ENCODE measurements at places on chromosomes 5 and 9. TPM values are rescaled to one million over a fixed set of nuclear protein-coding genes. Genes with fewer than 3 reads are reported as not detected.

- H3K36me3 ChIP-seq: no peaks in the 10 kb centered on the region
- peak; percentile 56 for DNase-seq
- H3K4me3 ChIP-seq: peak overlapping the region; percentile 92
Measured at GRCh38 chr5:136132087-136132486, 558 bp upstream of the SMAD5 start.

DNA sequence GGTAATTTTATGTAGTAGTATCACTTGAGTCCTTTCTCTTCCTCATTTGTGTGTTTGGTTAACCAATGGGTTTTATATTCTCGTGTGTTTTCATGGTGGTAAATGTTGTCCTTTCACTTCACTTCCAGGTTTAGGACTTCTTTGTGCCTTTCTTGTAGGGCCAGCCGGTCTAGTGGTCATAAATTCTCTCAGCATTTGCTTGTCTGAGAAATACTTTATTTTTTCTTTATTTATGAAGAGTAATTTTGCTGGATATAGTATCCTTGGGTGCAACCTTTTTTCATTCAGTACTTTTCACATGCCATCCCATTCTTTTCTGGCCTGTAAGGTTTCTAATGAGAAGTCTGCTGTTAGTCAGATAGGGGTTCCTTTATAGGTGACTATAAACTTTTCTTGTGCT lies 107.1 kb downstream of the GNA14 start:
- no peak overlapping the region for H3K4me3 ChIP-seq
- H3K4me1 ChIP-seq: no peaks in the 10 kb centered on the region
- no peak for DNase-seq

GRCh38 chr5:180007582-180007981 lies 64.0 kb downstream of the RNF130 start:
- peak; percentile 89 for DNase-seq
- H3K27me3 ChIP-seq: no peaks in the 10 kb centered on the region
- H3K36me3 ChIP-seq: peaks cover 53% of the 10 kb centered on the region

GRCh38 chr9:75914883-75915452 lies 24.5 kb downstream of the PCSK5 start:
- DNase-seq: no peak
- no peaks in the 10 kb centered on the region for H3K4me1 ChIP-seq
- H3K27ac ChIP-seq: no peak overlapping the region
- H3K36me3 ChIP-seq: no peaks in the 10 kb centered on the region
- H3K4me3 ChIP-seq: no peak overlapping the region

DNA sequence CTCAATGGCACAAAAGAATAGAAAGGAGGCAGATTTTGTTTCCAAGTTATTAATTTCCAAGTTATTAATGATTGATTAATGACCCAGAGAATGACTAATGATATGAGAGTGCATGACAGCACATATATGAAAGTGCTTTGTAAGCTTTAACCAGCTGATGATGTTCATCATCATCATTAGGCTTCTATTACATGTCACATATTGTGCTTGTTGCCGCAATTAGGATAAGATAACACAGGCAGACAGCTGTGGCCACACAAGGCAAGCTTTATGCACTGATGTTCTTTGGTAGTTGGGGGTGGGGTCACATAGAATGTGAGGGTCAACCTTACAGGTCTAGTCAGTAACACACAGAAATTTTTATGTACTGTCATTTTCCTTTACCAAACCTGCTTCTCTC lies 219.7 kb downstream of the TRPM3 start:
- H3K36me3 ChIP-seq: no peaks in the 10 kb centered on the region
- DNase-seq: no peak
- no peak overlapping the region for H3K4me3 ChIP-seq

DNA sequence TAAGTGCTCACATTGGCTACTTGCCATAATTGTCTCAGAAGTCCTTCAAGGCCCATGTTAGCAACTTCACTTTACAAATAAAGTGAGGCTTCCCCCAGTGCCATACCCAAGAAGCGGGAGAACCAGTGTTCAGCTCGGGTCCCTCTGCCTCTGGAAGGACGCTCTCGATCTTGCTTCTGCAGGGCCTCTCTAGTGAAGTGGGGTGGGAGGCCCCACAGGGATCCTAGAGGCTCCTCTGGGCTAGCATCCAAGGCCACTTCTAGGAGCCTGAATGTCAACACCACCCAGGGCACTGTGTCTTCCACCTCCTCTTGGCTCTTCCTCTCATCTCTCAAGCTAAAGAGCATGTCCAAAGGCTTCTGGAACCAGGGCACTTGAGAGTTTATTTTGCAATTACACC lies 282.5 kb downstream of the GADD45G start:
- H3K4me3 ChIP-seq: no peak overlapping the region
- H3K36me3 ChIP-seq: no peaks in the 10 kb centered on the region
- DNase-seq: peak; percentile 32
- no peak overlapping the region for H3K27ac ChIP-seq
- H3K4me1 ChIP-seq: no peaks in the 10 kb centered on the region
- H3K27me3 ChIP-seq: no peaks in the 10 kb centered on the region

DNA sequence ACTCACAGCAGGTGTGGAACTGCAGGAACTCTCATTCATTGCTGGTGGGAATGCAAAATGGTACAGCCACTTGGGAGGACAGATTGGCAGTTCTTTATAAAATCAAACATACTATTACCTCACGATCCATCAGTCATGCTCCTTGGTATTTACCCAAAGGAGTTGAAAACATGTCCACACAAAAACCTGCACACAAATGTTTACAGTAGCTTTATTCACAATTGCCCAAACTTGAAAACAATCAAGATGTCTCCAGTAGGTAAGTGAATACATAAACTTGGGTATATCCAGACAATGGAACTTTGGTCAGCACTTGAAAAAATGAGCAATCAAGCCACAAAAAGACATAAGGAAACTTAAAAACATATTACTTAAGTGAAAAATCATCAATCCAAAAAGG lies 215.5 kb downstream of the IRX1 start:
- no peak overlapping the region for H3K27ac ChIP-seq
- no peaks in the 10 kb centered on the region for H3K27me3 ChIP-seq
- H3K4me3 ChIP-seq: no peak overlapping the region
- DNase-seq: no peak
- H3K4me1 ChIP-seq: no peaks in the 10 kb centered on the region

DNA sequence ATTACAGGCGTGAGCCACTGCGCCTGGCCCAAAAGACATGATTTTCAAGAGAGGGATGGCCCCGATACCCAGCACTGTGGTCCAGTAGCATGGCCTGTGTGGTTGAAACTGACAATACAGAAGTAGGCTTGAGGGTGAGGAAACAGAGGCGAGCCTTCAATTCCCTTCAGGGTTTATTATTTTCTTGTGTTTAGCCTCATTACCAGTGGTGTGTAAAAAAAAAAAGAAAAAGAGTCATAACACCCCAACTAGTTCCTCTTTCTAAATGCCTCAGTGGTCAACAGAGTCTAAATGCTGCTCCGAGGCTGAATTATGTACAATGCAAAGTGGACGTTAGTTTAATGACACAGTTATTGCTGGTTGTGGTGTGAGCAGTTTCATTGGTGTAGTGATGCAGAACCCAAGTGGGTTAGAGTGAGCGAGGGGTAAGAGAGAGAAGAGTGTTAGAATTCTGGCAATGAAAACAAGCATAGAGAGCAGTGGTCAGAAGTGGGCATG lies 58.8 kb downstream of the SNX30 start:
- no peak overlapping the region for H3K4me3 ChIP-seq
- H3K36me3 ChIP-seq: peaks cover 6% of the 10 kb centered on the region
- H3K27me3 ChIP-seq: no peaks in the 10 kb centered on the region
- DNase-seq: no peak
- H3K4me1 ChIP-seq: no peaks in the 10 kb centered on the region
- H3K27ac ChIP-seq: no peak overlapping the region

GRCh38 chr9:85899388-85899787 lies 41.6 kb upstream of the NAA35 start:
- no peak overlapping the region for H3K27ac ChIP-seq

- no peaks in the 10 kb centered on the region for H3K4me1 ChIP-seq
- no peaks in the 10 kb centered on the region for H3K36me3 ChIP-seq
- H3K27me3 ChIP-seq: no peaks in the 10 kb centered on the region
- peak; percentile 17 for DNase-seq
- H3K4me3 ChIP-seq: no peak overlapping the region
Measured at GRCh38 chr9:99019510-99020331, 76.0 kb downstream of the COL15A1 start.

- H3K36me3 ChIP-seq: no peaks in the 10 kb centered on the region
- DNase-seq: no peak
- peaks cover 32% of the 10 kb centered on the region for H3K27me3 ChIP-seq
- H3K27ac ChIP-seq: no peak overlapping the region
- no peaks in the 10 kb centered on the region for H3K4me1 ChIP-seq
Measured at GRCh38 chr5:169289520-169289919, 11.4 kb downstream of the SLIT3 start.

DNA sequence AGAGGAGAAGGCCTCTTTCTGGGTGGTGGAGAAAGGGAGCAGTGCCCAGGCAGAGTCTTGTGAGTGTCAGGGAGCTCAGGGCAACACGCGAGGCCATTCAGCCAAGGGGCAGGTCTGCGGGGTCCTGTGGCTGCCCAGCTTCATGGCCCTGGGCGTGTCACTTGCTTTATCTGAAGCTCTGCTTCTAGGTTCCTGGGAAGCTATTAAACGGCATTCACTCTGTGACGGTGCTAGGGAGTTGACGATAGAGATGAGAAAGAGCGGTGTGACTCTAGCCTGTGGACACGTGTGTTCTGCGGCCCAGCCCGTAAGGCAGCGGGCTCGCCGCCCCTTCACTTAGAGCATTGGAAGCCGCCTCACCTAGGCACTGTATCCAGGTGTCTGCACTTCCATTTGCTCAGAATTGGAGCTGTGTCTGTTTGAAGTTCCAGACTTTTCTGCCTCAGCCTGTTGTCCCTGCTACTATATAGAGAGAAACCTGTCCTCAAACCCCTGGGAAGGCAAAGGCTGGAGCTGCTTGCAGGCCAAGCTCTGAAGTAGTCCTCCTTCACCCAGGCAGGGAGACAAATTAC lies 88.3 kb downstream of the PHF2 start:
- DNase-seq: peak; percentile 33
- no peak overlapping the region for H3K27ac ChIP-seq
- H3K4me3 ChIP-seq: no peak overlapping the region
- H3K4me1 ChIP-seq: no peaks in the 10 kb centered on the region

- no peak overlapping the region for H3K4me3 ChIP-seq
- H3K36me3 ChIP-seq: no peaks in the 10 kb centered on the region
- H3K4me1 ChIP-seq: no peaks in the 10 kb centered on the region
- no peaks in the 10 kb centered on the region for H3K27me3 ChIP-seq
- DNase-seq: no peak
Measured at GRCh38 chr5:116035123-116035522, 2.9 kb downstream of the ARL14EPL start.

DNA sequence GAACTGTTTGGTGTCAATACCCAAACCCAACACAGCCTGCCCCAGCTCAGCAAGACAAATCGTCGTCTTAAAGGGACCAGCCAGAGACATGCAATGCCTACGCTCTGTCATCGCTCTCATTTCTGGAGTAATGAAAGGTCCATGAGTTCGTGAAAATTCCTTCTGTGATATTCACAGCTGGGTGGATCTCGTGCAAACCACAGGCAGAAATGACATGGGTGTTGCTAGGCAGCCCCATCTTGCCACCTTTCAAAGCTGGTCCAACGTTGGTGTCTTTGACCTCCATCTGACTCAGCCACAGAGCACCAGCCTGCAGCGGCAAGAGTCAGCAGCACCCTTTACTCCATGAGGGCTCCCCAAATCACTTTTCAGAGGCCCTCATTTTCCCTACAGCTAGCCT lies 215.3 kb downstream of the SLIT3 start:
- DNase-seq: no peak
- H3K4me3 ChIP-seq: no peak overlapping the region
- H3K36me3 ChIP-seq: no peaks in the 10 kb centered on the region
- H3K27me3 ChIP-seq: no peaks in the 10 kb centered on the region
- H3K4me1 ChIP-seq: peaks cover 9% of the 10 kb centered on the region

DNA sequence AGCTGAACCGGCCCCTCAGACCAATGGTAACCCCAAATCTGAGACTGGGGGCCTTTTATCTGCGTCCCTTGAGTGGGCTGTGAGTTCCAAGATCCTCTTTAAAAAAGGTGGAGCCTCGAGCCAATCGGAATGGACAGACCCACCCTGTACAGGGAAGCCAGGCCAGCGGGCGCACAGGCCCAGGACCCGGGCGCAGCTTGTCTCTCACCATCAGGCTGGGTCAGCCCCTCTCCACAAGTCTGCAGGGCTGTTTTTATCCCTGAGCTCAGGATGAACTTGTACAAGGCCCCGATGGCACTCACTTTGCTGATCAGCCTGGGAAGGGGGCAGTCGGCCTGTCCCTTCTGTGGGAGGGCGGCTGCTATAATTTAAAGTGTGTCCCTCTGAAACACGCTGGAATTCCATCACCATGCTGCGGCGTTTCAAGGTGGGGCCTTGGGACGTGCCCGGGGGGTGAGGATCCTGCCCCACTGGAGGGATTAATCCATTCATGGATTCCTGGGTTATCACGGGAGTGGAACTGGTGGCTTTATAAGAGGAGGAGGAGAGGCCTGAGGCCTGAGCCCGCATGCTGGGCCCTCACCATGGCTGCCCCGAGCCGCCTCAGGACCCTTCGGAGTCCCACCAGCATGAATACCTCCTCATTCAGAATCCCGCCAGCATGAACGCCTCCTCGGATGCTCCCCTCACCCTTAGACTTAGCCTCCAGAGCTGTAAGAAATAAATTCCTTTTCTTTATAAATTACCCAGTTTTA lies 14.1 kb downstream of the EXD3 start:
- H3K36me3 ChIP-seq: no peaks in the 10 kb centered on the region
- H3K27ac ChIP-seq: no peak overlapping the region
- DNase-seq: no peak
- H3K27me3 ChIP-seq: no peaks in the 10 kb centered on the region
- H3K4me1 ChIP-seq: no peaks in the 10 kb centered on the region

DNA sequence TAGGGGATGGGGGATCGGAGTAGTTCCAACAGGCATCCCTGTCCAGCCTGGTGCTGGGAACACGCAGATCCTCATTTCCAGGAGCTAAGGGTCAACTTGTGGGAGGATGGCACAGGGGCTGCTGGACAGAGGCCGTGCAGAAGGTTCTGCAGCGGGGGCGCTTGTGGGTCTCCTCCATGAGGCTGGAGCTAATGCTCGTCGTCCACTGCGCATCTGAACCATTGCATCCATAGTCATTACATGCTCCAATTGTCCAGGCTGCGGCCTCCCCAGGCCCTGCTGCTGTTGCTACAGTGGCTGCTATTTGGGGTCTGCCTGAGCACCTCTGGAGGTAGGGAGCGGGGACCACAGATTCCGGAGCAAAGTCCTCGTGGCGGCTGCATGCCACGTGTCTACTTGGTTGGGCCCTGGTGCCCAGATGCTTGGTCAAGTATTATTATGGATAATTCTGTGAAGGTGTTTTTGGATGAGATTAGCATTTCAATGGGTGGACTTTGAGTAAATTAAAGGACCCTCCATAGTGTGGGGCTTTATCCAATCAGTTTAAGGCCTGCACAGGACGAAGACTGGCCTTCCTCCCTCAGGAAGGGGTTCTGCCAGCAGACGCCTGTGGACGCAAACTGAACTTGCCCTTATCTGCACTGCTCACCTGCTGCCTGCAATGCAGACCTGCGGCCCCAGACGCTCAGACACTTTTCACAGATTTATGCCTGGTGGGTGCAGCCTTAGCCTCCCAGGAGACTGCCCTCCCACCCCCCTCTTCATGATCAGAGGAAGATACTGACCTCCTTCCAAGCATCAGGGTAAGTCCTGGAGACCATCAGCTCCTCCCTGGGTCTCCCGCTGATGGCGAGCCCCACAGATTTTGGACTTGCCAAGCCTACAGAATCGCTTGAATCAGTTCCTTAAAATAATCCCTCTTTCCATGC lies 127.5 kb upstream of the IRX4 start:
- peak; percentile 28 for DNase-seq
- H3K27me3 ChIP-seq: peaks cover under 1% of the 10 kb centered on the region
- H3K4me3 ChIP-seq: no peak overlapping the region
- H3K36me3 ChIP-seq: no peaks in the 10 kb centered on the region
- no peak overlapping the region for H3K27ac ChIP-seq

GLDC gene
- 38.8 TPM for total RNA-seq

SHISAL2B gene
- 143 TPM for total RNA-seq
